Activated CD8-positive, alpha-beta memory T cell treated with anti-CD3 and anti-CD28 coated beads, Interleukin-2, amount 50 U/mL, for 48 hours (primary cell): ENCODE measurements at places on chromosomes 4 and X.

GRCh38 chrX:32448945-32449344 is 762.4 kb downstream of the DMD start:
- no peak for DNase-seq

- no peak for DNase-seq
These were observed 295.1 kb downstream of the GBA3 start for GRCh38 chr4:22987870-22988269.

GRCh38 chr4:168511780-168512489 is 15.1 kb downstream of the PALLD start:
- peak; percentile 68 for DNase-seq

DNA sequence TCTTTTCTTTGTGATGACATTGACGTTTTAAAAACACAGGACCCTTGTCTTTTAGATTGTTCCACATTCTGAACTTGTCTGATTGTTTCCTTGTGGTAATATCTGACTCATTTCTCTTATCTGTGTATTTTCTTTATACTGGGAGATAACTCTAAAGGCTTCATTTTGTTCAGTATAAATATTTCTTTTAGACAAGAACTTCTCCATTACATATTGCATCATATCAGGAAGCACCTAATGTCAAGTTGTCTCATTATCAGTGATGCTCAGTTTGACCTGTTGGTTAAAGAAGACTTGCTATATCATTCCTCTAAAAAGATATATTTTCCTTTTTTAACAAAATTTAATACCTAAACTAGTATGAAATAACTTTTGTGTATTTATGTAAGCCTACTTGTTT is 152.3 kb upstream of the BMP3 start:
- DNase-seq: no peak

- DNase-seq: no peak
These were observed 127.5 kb upstream of the RADX start for GRCh38 chrX:106484233-106484632.

DNA sequence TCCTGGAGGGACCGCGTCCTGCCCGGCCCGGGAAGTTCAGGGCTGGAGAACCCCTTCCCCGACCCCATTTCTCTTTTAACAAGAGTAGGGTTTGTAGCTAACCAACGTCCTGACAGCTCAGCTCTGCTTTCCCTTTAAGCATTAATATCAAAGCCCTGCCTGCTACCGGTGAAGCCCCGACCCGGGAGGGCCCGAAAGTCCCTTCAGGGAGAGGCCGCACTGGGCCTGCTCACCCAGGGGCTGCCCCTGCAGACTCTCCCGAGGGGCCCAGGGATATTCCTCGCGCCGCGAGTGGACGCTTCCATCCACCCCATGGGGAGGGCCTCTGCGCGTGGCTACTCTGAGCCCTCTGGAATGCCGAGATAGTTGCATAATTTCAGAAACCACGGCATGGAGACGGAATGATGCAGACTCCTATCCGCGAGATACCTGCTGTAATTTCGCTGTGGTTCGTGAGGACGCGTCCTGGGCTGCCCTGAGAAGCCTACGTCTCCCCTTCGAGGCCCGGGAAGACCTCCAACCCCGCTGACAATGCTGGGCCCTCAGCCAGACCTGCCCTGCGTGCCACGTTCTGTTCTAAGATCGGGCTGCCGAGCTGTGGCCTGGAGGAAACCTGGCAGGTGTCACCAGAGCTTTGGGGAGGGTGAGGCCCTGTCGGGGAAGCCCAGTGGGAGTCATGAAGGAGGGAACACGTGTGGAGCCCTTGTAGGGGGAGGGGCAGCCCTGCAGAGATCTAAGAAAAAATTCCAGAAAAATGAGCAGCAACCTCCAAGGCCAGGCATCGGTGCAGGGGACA is 999 bp upstream of the CTBP1 start:
- DNase-seq: peak; percentile 83

- DNase-seq: no peak
These were observed 168.1 kb downstream of the FAT4 start for GRCh38 chr4:125482822-125483221.

DNA sequence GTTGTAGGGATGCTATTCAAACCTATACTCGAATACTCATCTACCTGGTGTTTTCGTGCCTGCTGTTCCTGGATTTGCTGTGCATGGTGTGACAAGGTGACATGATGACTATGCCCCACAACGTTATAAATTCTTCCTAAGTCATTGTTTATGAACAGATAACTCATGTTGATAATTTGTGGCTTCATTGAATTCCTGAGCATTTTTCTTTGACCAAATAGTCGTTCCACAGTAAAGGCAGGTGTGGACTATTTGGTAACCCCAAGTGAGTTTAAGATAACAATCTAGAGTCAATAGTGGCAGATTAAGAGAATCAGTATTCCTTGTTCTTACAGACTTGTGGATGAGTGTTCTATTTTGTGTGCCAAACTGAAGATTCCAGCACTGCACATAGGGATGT is 59.9 kb downstream of the SNX25 start:
- no peak for DNase-seq

DNA sequence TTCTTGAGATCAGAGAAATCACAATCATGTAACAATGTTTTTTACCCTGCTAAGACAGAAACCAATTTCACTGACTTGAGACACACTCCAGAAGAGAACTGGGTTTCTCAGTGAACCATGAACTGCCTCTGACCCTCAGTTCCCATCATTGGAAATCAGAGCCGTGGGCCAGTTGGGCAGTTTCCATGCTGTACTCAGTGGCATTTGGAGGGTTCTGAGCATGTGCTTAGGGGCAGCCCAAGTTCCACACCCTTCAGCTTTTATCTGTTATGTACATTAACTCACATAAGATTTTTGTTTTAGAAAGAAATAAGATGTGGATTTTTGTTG is 77.9 kb downstream of the BTC start:
- no peak for DNase-seq

GRCh38 chrX:115906276-115906675 is 264.3 kb upstream of the AGTR2 start:
- no peak for DNase-seq

GRCh38 chr4:144666539-144667175 is 20.7 kb downstream of the HHIP start:
- DNase-seq: no peak

- DNase-seq: no peak
These were observed 102.2 kb downstream of the SPCS3 start for GRCh38 chr4:176422001-176422400.

DNA sequence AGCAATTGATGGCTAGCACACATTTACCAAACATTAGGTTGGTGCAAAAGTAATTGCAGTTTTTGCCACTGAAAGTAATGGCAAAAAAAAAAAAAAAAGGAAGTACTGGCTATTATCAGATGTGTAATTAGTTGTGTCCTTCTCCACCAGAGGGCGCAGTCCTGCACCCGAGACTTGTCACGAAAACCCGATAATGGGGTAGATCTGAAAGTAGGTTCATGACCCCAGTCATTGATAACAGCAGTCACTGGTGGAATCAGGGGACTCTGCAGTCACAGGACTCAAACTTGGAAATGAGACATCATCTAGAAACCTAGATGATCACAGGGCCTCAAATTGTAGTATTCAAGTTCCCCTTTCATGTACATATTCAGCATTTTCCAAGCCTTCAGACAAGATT is 13.1 kb upstream of the ACOT9 start:
- peak; percentile 63 for DNase-seq

- peak; percentile 18 for DNase-seq
These were observed 28.3 kb downstream of the CHRNA9 start for GRCh38 chr4:40363382-40363920.

GRCh38 chrX:32451954-32452695 is 759.2 kb downstream of the DMD start:
- no peak for DNase-seq

- DNase-seq: no peak
These were observed 22.7 kb upstream of the INTS6L start for GRCh38 chrX:135497736-135498135.

- no peak for DNase-seq
These were observed 80.9 kb downstream of the IL21 start for GRCh38 chr4:122539861-122540465.

DNA sequence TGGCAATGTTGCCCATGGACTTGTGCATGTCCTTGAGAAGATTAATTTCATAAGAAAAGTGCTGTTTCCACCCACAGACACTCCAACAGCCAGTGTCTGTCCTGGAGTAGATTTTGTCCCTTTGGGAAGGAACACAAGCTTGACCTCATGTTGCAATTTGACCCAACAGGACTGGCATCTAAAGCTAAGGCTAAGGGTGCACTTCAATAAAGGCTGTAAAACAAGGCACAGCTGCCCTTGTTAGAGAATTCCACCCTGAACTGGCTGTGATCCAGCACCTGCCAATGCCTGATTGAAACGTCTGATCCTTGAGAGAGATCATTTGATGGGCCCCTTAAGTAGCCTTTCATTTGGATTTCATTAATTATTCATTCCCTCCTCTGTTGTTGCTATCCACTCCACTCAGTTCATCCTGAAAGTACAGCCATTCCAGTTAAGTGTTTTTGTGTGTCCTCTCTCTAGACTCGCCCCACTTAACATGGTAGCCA is 56.2 kb downstream of the CD99L2 start:
- no peak for DNase-seq

DNA sequence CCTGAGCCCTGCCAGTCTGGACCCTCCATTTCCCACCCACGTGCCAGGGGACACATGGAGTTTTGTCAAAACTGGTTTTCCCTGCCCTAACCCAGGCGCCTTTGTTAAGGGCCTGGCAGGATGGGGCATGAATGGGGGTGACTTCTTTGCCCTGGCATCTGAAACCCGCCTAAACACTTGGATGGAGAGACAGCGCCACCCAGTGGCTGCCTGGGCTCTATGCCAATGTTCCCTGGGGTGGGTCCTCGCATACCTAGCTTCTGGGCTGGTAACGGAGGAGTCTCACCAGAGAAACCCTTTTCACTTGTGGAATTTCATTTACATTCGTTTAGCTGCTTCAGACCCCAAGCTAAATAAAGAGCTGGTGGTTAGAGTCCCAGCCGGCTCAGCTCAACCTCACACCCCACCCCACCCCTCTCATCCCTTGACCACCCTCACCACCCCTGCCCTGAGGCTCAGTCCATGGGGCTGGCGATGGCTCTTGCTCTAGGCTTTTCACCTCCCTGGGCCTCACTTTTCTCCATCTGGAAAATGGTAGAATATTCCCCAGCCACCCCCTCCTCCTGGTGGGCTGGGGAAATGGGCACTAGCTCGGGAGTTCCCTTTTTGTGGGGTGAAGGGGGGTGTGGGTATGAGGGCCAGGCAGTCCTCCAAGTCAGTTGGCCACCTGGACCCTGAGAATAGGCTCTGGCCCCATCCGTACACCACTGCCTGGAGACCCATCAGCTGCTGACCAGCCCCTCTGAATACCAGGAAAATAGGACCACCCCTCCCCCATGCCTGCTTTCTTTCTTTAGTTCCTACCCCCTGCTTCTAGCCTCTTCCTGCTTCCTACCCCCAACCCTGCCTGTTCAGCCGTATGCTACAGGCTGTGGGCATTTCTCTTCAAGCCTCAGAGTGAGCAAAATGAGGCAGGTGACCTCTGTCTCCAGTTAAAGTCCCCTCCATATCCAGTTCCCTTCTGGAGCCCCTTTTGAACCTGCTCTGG is 57.1 kb upstream of the PJA1 start:
- peak; percentile 88 for DNase-seq

- DNase-seq: no peak
These were observed 197.0 kb upstream of the MAD2L1 start for GRCh38 chr4:120263618-120264017.

GRCh38 chr4:1285151-1285789 is 4.4 kb upstream of the MAEA start:
- no peak for DNase-seq

DNA sequence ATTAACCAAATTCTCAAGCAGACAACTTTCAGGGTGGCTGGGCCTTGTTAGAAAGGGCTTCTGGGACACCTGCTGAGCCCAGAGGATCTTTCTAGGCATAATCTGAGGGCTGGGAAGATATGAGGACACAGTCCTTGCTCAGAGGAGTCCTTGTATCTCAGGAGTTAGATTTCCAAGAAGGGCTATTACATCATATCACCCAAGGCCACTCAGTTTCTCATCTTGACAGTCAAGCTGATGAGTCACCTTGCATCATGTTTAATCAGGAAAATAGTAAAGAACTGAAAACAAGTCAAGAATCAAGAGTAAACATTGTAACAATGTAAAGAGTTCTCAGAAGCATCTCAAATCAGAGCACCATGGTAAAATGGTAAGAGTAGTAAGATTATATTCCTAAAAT is 4.0 kb downstream of the PCYT1B start:
- DNase-seq: no peak

DNA sequence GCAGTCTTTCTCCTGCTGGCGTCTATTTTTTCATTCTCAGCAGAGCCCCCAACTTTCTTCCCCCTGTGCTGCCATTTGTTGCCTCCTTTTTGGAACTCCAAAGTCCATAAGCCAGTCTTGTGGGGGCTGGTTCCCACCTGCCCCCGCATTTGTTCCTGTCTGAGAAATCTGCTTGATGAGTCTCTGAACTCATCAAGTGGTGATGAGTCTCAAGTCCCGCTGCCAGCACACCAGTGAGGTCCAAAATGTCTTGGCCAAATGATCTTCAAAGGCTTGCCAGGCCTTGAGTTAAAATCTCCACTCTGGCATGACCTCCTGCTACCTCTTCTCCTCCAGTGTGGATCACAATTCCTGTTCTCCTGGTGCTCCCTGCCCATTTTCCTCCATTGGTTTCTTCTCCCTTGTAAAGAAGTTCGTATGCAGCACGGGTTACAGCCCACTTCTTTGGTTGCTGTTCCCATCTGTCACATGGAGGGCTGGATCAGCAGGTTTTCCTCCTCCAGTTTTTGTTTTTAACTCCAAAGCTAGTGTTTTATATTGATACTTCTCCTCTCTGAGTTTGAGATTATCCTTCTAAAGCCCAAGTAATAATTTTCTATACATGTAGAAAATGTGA is 72.7 kb upstream of the LIMCH1 start:
- DNase-seq: no peak

GRCh38 chr4:141391771-141392170 is 171.1 kb downstream of the ZNF330 start:
- no peak for DNase-seq

- no peak for DNase-seq
These were observed 46.1 kb upstream of the EOLA2 start for GRCh38 chrX:149984411-149984810.

DNA sequence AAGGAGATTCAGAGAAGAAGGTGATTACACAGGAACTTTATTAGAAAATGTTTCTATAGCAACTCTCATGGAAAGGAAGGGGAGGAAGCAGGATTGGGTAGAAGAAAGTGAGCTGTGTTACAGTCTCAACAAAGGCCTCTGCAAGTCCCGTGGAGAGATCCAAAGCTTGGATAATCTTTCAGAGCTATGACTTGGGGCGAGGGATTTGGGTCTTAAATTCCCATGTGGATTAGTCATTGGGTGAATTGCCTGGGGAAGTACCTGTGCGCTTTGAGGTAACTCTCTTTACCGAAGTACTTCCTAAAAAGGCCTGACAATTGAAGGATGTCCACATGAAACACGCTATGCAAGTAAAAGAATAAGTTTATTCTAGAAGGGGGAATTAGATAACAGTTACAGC is 133.8 kb upstream of the ANKRD50 start:
- no peak for DNase-seq

- no peak for DNase-seq
These were observed 31.5 kb upstream of the HPGD start for GRCh38 chr4:174553828-174554227.

GRCh38 chr4:7045961-7046921 is 3.1 kb downstream of the TADA2B start:
- DNase-seq: no peak
